ENCODE measurements at places on chromosomes 2 and 18.

DNA sequence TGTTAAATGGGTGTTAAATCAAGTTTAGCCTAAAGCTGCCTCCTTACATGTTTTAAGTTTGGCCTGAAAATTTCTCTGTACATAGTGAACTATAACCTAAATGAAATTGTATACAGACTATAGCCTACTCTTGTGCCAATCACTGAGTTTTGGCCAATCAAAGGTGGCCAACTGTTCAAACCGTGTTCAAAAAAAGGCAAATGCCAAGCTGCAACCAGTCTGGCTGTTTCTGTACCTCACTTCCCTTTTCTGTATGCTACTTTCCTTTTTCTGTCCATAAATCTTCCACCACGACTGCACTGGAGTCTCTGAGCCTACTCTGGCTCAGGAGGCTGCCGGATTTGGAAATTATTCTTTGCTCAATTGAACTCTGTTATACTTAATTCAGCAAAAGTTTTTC lies 121.0 kb downstream of the SPOPL start:
- DNase-seq = no peak

- DNase-seq = no peak
Measured at GRCh38 chr2:38164881-38165280, 88.9 kb upstream of the CYP1B1 start.

DNA sequence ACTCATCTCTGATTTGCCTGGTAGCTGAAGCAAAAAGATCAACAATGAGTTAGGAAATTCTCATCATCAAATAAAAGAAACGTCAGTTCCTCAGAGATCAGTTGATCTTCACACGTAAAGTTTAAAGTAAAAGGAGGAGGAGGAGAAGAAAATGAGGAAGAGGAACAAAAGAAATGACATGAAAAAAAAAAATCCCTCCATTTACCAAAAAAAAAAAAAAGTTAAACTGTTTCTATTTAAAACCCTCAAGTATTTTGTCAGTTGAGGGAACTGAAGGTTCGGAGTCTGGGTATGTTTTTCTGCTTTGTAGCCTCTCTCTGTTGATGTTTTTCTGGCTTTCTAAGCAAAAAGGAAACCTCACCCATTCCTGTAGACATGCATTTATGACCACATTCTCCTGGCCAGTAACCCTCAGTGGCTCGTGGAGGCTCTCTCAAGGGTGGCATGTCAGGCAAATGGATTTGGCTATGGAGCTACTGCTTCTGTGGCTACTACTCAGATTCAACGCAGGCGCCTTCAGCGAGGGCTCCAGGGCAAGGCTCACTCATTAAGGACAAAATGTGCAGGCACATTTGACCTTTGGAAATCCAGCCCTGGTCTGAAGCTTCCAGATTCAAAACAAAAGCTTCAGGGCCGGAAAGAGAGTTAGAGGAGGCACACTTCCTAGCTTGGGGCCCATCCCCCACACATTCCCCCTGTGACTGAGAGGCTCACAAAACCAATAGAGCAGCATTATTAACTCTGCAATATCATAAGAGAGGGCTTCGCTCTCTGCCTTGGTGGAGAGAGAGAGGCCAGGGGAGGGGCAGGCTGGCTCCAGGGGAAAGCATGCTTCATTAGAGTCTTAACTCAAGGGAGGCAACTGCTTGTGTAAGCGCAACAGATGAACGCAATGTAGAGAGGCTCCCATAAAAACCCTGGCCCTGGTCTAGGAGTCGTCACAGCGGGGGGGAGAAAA lies 22.3 kb downstream of the KLF7 start:
- DNase-seq = peak; percentile 26

DNA sequence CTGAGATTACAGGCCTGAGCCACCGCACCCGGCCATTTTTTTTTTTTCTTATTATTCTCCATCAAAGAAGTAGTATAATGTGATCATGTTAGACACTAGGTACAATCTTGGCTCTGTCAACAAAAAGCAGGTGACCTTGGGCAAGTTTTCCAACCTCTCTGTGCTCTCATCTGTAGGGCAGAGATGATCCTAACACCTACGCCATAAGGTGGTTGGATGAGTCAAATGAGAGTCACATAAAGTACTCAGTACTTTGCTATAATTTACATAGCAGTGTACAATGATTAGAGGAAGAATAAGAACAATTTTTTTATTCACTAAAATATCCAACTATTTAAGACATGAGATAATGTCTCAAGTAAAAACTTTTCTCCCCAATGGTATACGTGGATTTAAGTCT lies 128.6 kb downstream of the TGIF1 start:
- no peak for DNase-seq

GRCh38 chr18:25896178-25896780 lies 194.1 kb downstream of the SS18 start:
- DNase-seq = no peak

DNA sequence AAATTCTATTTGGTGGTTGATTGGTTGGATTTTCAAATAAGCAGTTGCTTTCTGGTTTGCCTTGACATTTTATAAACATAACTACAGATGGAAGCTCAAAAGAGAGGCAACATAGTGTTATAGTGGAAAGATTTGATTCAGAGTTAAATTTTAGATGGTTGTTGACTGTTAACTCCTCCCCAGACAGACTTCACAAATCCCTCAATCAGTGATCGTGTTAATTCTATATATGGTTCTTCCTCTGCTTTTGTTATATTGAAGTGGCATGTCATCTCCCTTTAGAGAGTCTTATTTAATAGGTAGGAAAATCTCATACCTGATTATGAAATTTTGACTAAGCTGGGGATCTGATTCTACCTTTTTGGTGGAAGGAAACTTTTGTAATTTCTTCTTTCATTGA lies 19.5 kb downstream of the DGUOK start:
- DNase-seq = no peak

- DNase-seq = no peak
Measured at GRCh38 chr2:200259577-200259957, 46.9 kb upstream of the SPATS2L start.

- DNase-seq = no peak
Measured at GRCh38 chr2:106183101-106183696, 10.9 kb downstream of the UXS1 start.

- no peak for DNase-seq
Measured at GRCh38 chr2:64426183-64426952, 27.6 kb upstream of the LGALSL start.

GRCh38 chr2:68253219-68254068 lies 1.1 kb upstream of the PPP3R1 start:
- DNase-seq = no peak

DNA sequence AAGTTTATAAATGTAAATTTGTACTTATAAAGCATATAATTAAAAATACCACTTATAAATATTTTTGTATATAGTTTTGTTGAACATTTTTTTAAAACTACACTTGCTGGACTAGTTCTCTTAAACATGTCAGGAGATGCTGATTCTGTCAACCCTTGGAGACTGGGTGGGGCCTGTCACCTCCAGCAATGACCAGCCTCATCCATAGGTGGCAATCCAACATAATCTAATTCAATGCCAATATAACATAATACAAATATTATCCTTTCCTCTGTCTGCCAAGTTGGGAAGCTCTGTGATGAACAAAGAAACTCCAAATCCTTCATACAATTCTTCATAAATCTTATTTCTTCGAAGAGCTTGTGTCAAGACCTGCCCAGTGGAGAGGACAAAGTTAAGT lies 140.4 kb downstream of the RBMS1 start:
- DNase-seq = no peak

- DNase-seq = no peak
Measured at GRCh38 chr2:6945821-6946220, 28.6 kb downstream of the RNF144A start.

- DNase-seq = no peak
Measured at GRCh38 chr18:35470435-35470834, 27.3 kb downstream of the INO80C start.

DNA sequence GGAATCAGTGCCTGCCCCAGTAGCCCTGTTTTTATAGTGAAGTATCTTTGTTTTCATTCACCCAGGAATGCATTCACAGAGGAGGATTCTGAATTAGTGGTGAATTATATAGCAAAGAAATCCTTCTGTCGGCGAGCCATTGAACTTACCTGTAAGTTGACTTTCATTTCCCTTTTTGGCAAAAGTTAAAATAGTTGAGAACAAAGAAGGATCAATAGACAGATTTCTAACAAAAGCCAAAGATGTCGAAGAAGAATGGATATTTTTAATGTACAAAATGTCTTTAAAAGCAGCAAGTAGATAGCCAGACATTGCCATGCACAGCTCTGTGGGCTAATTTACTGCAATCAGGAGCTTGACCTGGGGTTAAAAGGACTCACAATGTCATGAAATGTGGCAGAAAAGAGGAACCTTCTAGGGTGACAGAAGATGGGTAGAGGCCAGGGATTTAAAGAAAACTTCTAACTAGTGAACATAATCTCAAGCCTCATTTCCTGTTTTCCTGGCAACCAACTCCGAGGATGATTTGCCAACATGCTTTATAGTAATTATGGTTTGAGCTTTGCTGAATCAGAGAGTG lies 53.8 kb upstream of the TMEM87B start:
- no peak for DNase-seq

GRCh38 chr2:189437926-189438325 lies 3.3 kb upstream of the WDR75 start:
- DNase-seq = no peak

- DNase-seq = no peak
Measured at GRCh38 chr2:60964651-60965498, 52.6 kb upstream of the PEX13 start.

DNA sequence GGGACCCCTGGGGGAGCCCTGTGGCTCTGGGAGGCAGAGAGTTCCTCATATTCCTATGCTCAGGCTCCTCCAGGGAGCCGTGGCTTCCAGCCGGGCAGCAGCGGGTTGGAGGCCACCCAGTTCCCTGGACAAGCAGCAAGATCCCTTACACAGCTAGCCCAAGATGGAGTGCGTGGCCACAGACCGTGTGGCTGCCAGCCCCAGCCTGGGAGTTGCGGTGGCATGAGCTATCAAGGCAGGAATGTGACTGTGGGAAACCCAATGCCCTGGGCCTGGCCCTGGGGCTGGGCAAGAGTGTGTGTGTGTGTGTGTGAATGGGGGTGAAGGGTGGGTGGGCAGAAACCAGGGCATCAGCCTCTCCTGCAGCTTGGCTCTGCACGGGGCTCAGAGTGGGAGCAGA lies 130.5 kb downstream of the DYSF start:
- DNase-seq = no peak

DNA sequence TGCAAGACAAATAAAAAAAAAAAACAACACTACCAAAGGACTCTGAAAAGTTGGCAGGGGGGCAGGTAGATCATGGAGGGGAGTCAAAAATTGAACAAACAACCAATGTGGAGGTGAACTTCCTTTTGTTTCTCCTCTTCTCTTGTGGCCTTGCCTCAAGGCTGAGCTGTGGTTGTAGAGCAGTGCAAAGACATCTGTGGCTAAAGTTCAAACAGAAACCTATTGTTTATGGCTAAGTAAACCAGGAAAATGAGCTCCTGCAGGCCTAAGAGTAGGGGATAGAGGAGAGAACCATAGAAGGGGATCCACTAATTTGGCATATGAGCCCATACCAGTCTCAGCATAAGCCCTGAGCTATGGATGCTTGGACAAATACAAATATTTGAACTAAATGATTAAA lies 40.2 kb upstream of the EGR4 start:
- no peak for DNase-seq

- DNase-seq = no peak
Measured at GRCh38 chr2:219658196-219658846, 30.9 kb downstream of the SLC4A3 start.

DNA sequence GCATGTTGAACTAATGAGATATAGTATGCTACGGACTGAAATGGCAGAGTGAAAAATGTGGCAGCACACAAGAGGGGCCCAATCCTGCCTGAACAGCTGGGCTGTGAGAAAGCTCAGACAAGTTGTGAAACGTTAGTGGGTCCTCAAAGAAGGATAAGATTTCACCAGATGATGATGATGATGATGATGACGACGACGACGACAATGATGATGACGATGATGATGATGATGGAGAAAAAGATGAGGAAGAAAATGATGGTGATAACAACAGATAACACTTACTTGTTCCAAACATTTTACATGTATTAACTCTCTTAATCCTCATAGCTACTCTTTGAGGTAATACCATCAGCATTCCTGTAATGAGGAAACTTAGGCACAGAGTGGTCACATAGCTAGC lies 94.2 kb downstream of the WDPCP start:
- no peak for DNase-seq

- DNase-seq = no peak
Measured at GRCh38 chr18:22983175-22983574, 50.0 kb downstream of the RBBP8 start.

GRCh38 chr2:88638123-88638650 lies 10.9 kb upstream of the EIF2AK3 start:
- DNase-seq = no peak

DNA sequence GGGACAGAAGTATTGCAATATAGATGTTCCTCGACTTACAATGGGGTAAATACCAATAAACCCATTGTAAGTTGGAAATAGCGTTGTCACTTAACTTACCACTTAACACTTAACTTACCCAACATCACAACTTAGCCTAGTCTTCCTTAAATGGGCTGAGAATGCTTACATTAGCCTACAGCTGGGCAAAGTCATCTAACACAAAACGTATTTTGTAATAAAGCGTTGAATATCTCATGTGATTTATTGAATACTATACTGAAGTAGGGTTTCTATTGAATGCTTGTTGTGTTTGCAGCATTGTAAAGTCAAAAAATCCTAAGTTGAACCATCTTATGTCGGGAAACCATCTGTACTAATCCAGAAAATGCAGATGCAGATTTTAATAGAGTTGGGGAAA lies 23.6 kb downstream of the IL1R2 start:
- no peak for DNase-seq

- DNase-seq = no peak
Measured at GRCh38 chr2:138649571-138649970, 130.6 kb downstream of the NXPH2 start.

GRCh38 chr2:238267884-238268680 lies 20.3 kb downstream of the PER2 start:
- DNase-seq = no peak
